ENCODE measurements at places on chromosomes 3 and 15.
A peak's percentile ranks its signal among the peaks of the same experiment; 100 is the strongest.

- DNase-seq: peak; percentile 4
These were observed 24.6 kb upstream of the RSL24D1 start for GRCh38 chr15:55221090-55222011.

- no peak for DNase-seq
These were observed 11.1 kb upstream of the GREM1 start for GRCh38 chr15:32706704-32707103.

GRCh38 chr15:57527382-57528091 lies 64.2 kb upstream of the MYZAP start:
- DNase-seq: peak; percentile 57

DNA sequence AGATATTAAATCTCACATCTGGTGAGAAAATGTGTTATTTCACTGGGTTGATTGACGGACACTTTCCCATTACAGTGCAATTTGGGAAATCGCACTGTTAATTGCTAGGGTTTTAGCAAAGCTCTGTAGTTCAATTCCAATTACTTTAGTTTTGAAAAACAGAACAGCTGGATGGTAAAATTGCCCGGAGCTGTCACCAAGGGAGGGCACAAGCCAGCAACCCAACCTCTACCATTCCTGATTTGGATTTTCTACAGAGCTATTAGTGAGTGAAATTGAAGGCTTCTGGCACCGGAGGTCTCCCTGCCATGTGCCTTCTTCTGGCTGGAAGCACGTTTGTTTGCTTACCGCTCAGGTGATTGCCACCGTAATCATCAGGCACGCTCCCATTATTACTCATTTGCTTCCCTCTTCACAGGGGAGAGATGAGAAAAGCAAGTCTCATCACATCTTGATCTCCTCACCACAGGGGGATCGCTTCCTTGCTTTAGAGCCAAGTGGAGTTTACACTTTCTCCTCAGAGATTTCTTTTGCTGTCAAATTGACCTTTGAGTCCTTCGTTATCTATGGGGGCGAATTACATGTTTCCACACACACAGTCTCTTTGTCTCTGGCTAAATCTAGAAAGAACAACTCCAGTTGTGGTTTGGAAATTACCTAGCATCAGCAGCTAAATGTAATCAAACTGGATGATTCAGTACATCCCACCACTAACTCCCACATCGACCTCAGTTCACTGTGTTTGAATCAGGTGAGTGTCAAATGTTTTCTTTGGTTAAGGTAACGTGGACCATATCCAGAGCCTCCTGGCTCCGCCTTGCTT lies 421.7 kb upstream of the GOLIM4 start:
- DNase-seq: no peak

DNA sequence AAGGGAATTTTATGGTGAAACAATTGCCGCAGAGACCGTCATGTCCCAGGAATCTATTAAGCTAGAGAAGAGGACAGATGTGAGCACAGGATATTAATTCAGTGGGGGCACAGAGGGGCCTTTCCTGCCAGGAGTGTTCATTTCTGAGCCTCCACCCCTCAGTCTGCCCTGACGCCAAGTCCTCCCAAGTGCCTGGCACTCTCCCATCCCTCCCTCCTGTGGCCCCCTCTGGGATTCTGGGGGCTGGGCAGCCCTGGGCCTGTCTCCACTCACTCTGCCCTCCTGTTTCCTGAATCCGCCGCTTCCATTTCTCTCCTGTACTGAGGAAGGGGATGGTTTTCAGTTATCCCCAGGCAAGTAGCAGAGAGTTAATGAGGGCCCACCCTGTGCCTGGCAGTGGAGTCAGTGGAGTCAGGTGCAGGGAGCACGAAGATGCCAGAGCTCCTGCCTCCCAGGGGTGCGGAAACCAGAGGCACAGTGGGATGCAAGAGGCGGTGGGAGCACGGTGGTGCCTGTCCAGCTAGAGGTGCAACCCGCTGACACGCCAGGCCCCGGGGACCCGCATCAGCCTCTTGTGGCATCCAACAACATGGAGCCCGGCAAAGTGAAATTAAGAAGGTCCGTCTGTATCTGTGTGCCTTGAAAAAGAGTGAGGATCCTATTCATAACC lies 212.5 kb downstream of the XXYLT1 start:
- DNase-seq: no peak

DNA sequence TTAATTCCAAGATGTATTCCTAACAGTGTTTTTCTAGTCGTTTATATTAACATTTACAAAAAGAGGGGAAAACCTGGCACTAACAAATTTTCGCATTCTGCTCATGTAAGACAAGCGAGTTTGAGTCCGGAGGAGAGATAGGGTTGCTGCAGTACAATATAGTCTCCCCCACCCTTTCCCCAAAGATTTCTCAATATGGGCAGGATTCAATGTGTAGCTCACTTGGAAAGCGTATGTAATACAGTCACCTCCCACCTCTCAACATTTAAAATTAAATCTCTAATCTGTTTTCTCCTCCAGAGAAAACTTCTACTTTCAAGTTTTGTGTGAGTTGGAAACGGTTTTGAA lies 57.9 kb downstream of the CMSS1 start:
- no peak for DNase-seq

GRCh38 chr3:132083159-132083558 lies 48.3 kb upstream of the CPNE4 start:
- DNase-seq: no peak

DNA sequence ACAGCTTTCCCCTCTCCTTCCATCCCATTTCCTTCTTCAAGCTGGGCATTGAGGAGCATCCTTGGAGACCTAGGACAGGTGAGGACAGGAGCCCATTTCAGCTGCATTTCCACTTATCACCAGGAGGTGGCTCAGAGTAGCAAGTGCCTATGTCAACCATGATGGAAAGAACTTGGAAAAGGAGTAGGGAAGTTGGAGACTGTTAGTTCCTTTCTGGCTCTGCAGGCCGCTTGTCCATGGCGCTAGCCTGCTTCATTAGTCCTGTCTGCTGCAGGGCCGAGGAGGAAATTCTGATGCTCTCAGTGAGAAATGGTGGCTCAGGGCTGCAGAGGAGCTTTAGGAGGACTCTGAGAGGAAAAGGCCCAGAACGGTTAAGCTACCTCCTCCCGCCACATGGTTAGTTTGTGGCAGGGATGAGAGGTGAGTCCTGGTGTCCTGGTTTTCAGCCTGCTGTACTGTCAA lies 7.0 kb upstream of the CD276 start:
- DNase-seq: no peak

GRCh38 chr15:99315636-99316035 lies 64.4 kb downstream of the LRRC28 start:
- DNase-seq: no peak

GRCh38 chr3:107765524-107765923 lies 242.8 kb downstream of the BBX start:
- DNase-seq: no peak

- DNase-seq: no peak
These were observed 6.7 kb downstream of the SLC51A start for GRCh38 chr3:196222876-196223595.

DNA sequence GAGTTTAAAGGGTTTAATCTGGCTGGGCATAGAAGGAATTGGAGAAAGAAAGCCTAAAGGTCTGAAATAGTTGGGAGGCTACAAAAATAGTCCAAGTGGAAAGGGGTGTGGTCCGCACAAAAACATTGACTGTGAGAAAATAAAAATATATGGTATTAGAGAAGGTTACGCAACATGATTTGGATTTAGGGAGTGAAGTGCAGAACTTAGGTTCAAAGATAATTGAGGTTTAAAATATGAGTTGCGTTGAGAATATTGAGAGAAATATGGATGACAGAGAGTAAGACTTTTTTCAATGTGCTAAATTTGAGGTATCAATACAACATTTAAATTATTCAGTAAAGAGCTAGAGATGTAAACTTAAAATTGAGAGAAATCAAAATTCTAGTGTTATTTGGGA lies 15.4 kb upstream of the CMC1 start:
- DNase-seq: no peak

GRCh38 chr3:29561651-29562149 lies 280.8 kb downstream of the RBMS3 start:
- no peak for DNase-seq

- DNase-seq: no peak
These were observed 31.8 kb upstream of the DCLK3 start for GRCh38 chr3:36796161-36796560.
